Fibroblast of lung (primary cell): ENCODE measurements at places on chromosomes 4 and X. TPM values are rescaled to one million over a fixed set of nuclear protein-coding genes. Genes with fewer than 3 reads are reported as not detected.

The CXCL9 gene
- not detected in 2 replicates for total RNA-seq

The GCNA gene
- total RNA-seq, result 2.3 and 2.8 TPM in 2 replicates

- H3K4me3 ChIP-seq, result no peak overlapping the region
- no peaks in the 10 kb centered on the region for H3K36me3 ChIP-seq
- no peak for DNase-seq
These were observed 7.8 kb downstream of the MAGEA4 start for GRCh38 chrX:151920530-151920929.

DNA sequence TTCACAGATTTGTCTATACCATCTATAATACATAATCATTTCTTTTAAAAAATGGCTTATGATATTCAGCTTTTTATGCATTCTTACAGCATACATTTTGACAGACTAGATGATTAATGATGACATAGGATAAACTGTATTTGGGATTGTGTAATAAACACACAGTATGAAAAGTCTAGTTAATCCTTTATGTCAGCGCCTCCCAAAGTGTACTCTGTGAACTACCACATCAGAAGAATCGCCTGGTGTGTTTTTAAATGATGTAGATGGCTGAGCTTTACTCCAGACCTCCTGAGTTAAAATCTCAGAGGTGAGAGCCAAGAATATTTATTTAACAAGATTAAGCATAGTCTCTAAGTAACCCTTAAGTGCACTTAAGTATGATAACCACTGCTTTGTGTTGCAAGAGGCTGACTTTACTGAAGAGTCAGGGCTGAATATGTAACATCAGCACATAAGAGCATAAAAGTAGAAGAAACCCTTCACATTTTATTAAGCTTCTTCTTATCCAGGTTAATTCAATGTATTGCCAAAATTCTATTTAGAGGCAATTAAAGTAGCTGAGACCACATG lies 104.2 kb downstream of the ANK2 start:
- H3K27me3 ChIP-seq, result no peaks in the 10 kb centered on the region
- no peak for DNase-seq

DNA sequence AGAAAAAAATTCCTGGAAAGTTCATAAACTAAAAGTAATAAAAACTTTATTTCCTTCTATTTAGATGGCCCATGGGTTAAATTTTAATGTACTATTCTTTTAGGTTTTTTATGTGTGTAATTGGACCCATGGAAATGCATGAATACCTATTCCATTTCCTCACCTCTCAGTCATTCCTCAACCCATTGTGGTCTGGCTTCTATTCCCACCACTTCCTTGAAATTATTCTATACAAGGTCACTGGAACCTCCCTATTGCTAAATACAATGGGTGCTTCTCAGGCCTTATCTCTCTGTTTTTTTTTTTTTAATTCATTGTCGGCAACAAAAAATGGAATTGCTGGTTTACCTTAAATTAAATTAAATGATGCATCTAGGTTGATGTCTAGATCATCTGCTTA lies 17.2 kb downstream of the SLC39A8 start:
- H3K4me3 ChIP-seq, result no peak overlapping the region
- no peaks in the 10 kb centered on the region for H3K27me3 ChIP-seq
- no peak overlapping the region for H3K27ac ChIP-seq
- peak; percentile 84 for DNase-seq
- H3K36me3 ChIP-seq, result no peaks in the 10 kb centered on the region
- no peaks in the 10 kb centered on the region for H3K4me1 ChIP-seq

GRCh38 chr4:101807351-101807750 lies 16.8 kb downstream of the BANK1 start:
- no peak overlapping the region for H3K27ac ChIP-seq
- no peaks in the 10 kb centered on the region for H3K36me3 ChIP-seq
- no peaks in the 10 kb centered on the region for H3K27me3 ChIP-seq
